ENCODE measurements at places on chromosomes 4 and X.

- DNase-seq = no peak
Measured at GRCh38 chr4:112523008-112523721, 7.2 kb upstream of the NEUROG2 start.

DNA sequence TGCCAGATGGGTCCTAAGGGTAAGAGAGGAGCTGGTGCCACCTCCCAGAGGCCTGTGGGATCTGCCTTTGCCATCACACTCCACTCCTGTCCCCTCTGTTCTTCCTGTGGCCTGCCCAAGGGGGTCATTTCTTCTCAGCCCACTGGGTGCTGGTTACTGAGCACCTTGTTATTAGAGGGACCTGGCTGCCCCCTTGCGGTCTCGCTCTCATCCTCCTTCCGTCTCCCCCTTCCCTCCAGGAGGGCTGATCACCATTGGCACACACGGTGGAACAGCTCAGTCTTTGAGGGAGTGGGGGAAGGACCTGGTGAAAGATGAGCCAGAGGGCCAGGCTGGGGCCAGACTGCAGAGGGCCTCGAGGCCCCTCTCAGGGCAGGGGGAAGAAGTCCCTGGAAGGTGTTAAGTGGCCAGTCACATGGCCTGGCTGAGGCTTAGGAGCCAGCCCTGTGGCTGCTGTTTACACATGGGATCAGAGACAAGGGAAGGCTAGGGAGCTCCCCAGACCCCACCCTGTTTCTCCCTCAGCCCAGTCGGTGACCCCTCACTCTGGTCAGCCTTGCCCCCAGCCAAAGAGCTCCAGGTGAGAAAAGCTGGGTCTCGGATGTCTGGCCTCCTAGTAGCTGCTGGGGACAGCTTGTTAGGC lies 68.1 kb downstream of the MTMR1 start:
- DNase-seq = no peak

GRCh38 chr4:112813790-112814189 lies 176.8 kb downstream of the LARP7 start:
- no peak for DNase-seq

DNA sequence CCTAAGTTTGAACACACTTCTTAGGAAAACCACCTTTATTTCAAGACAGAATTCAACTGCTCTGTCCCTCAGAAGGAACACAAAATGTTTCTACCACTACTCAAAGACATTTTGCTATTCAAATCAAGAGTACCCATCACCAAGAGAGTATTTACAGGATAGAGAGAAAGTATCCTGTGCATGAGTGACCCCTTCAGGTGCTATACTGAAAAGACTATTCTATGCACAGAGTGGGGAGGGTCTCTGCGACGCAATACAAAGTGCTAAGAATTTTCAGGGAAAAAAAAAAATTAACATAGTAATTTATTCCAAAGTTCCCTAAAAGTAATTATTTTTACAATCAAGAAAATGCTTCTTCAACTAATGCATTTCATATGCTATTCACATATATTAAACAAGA lies 346.4 kb upstream of the FAM241A start:
- no peak for DNase-seq

DNA sequence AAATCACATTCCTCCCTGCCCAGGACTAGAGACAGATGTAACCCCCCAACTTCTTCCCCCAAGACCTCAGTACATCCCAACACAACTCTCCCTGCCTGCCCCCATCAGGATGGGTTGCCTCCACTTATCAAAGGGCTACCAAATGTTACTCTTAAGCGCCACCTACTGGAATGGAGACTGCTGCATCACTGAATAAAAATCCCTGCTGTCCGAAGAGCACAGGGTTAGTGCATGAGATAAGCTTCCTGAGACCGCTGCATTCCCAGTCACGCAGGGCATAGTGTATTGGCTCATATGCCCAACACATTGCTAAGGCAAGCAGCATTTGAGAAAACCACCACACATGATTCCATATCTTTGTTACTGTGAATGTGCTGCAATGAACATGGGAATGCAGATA lies 544.5 kb downstream of the PPP4R3C start:
- no peak for DNase-seq

DNA sequence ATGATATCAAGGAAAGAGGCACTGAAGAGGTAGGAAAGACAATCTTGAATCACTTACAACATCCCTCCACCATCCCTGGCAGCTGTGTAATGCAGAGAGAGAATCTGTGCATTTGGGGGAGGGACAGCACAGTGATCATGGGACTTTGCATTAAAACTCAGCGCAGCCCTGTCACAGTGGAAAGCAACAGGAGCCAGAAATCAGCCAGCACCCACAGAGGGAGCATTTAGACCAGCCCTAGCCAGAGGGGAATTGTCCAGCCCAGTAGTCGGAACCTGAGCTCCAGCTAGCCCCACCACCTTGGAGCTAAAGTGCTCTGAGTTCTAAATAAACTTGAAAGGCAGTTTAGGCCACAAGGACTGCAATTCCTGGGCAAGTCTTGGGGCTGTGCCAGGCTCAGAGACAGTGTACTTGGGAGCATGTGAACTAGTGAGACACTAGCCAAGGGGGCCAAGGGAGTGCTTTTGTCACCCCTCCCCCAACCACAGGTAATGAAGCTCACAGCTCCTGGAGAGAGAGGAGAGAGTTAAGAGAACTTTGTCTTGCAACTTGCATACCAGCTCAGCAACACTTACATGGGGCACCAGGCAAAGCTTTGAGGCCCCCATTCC lies 83.9 kb upstream of the FAM241A start:
- DNase-seq = no peak

DNA sequence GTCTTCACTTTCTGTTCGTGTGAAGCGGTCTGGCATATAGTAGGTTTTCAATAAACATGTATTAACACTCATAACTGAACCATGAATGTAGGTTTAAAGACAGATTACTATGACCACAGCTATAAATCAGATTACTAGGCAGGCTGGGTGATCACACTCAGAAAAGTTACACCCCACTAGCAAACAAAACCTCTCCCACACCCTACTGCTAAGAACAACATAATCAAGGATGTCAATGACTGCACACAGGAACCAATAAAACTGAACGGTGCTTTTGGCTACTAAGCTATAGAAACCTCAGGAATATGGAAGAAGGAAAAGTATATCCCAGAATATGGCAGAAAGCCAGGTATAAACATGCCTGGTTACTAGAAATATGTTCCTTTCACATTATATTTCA lies 676.9 kb downstream of the SMARCA1 start:
- no peak for DNase-seq

- DNase-seq = no peak
Measured at GRCh38 chrX:118047446-118048186, 69.0 kb downstream of the KLHL13 start.

DNA sequence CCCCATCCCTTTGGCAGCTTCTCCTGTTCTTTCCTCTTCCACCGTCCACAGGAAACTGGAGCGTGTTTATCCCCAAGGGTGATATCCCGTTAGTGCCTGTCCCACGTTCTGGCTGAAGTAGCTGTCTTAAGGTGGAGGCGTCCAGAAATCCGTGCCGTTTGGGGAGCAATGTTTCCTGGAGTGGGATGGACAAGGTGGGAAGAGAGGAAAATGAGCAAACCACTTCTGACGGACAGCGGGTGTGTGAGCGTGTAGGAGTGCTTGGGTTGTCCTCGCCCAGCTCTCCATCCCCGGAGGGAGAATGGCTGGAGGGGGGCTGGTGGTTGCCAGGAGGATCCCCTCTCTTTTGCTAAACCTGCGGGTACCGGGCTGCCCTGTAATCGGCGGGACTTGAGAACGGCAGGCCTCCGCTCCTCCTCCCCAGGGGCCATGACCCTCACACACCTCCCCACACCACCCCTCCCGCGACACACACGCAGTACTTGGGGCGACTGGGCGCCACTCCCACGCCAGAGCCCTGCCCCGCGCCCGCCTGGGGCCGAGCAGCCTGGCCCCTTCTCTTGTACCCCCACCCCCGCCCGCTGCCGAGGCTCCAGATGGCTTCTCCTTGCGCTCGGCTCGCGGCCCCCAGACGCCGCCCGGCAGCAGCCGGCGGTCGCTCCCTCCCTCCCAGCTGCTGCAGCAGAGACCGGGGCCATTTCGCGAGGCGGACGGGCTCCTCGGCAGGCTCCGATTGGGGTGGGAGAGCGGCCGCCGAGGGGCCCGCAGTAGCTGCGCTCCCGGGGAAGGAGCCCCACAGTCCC lies 13.9 kb upstream of the PRDM8 start:
- DNase-seq = no peak

DNA sequence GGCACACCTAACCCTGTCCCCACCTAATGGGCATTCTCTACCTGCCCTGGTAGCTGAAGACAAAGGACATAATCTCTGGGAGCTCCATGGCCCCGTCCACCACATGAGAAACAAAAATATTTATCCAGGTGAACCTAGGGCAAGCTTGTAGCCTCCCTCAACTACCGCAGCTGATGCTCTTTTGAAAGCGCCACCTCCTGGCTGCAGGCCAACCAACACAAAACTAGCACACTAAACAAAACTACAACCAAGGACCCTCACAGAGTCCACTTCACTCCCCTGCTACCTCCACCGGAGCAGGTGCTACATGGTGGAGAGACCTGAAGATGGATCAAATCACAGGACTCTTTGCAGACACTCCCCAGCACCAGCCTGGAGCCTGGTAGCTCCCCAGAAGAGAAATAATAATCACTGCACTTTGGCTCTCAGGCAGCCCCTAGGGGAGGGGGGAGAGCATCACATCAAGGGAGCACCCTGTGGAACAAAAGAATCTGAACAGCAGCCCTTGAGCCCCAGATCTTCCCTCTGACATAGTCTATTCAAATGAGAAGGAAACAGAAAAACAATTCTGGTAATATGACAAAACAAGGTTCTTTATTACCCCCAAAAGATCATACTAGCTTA lies 111.3 kb upstream of the ATP8A1 start:
- DNase-seq = no peak

GRCh38 chr4:7655511-7656243 lies 220.9 kb upstream of the PSAPL1 start:
- no peak for DNase-seq

- no peak for DNase-seq
Measured at GRCh38 chrX:40088299-40088625, 9.5 kb downstream of the BCOR start.

DNA sequence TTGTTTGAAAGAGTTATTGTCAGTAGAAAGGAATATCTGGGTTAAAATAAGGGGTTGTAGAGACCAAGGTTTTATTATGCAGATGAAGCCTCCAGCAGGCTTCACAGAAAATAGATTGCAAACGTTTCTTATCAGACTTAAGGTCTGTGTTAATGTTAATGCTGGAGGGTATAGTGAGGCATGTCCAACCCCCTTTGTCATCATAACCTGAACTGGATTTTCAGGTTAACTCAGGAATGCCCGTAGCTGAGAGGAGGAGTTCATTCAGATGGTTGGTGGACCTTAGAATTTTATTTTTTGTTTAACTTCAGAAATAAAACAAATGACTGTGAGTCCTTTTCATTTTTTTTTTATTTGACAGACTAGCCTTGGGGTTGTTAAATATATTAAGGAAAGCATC lies 354.1 kb downstream of the GPM6A start:
- no peak for DNase-seq

Data from Panc1 (cell line).